ENCODE measurements at places on chromosomes 12 and 14. TPM values are rescaled to one million over a fixed set of nuclear protein-coding genes. Genes with fewer than 3 reads are reported as not detected.

The DLK1 gene
- not detected for total RNA-seq

The ASCL1 gene
- total RNA-seq, result not detected

The RERG gene
- total RNA-seq, result not detected

The RPL10L gene
- total RNA-seq, result not detected

The SLC10A1 gene
- total RNA-seq, result not detected

The MYO1H gene
- not detected for total RNA-seq

The MIP gene
- total RNA-seq, result not detected

The CCDC196 gene
- total RNA-seq, result not detected

The LALBA gene
- total RNA-seq, result not detected

The GALNT8 gene
- total RNA-seq, result 1.3 TPM

The GRIP1 gene
- 1.7 TPM for total RNA-seq

The RAD9B gene
- total RNA-seq, result 1.1 TPM

The ANAPC5 gene
- 144 TPM for total RNA-seq

The SYCP3 gene
- 0.28 TPM for total RNA-seq

The EPYC gene
- total RNA-seq, result not detected

The NABP2 gene
- total RNA-seq, result 19.1 TPM

The FGF23 gene
- not detected for total RNA-seq

The KRT71 gene
- not detected for total RNA-seq

The PRMT5 gene
- 30.5 TPM for total RNA-seq

The ATP23 gene
- total RNA-seq, result 6.1 TPM

The FOXG1 gene
- total RNA-seq, result not detected

The CDKN3 gene
- 1.6 TPM for total RNA-seq

The TAOK3 gene
- 76.0 TPM for total RNA-seq

The NFKBIA gene
- total RNA-seq, result 119 TPM

All from CD4-positive, alpha-beta memory T cell (primary cell).